ENCODE measurements at places on chromosomes 13 and 19. TPM values are rescaled to one million over a fixed set of nuclear protein-coding genes. Genes with fewer than 3 reads are reported as not detected.

Gene PEX11G
- 0.47 TPM for total RNA-seq

Gene KLK4
- not detected for total RNA-seq

Gene CFAP97D2
- total RNA-seq, result 0.08 TPM

DNA sequence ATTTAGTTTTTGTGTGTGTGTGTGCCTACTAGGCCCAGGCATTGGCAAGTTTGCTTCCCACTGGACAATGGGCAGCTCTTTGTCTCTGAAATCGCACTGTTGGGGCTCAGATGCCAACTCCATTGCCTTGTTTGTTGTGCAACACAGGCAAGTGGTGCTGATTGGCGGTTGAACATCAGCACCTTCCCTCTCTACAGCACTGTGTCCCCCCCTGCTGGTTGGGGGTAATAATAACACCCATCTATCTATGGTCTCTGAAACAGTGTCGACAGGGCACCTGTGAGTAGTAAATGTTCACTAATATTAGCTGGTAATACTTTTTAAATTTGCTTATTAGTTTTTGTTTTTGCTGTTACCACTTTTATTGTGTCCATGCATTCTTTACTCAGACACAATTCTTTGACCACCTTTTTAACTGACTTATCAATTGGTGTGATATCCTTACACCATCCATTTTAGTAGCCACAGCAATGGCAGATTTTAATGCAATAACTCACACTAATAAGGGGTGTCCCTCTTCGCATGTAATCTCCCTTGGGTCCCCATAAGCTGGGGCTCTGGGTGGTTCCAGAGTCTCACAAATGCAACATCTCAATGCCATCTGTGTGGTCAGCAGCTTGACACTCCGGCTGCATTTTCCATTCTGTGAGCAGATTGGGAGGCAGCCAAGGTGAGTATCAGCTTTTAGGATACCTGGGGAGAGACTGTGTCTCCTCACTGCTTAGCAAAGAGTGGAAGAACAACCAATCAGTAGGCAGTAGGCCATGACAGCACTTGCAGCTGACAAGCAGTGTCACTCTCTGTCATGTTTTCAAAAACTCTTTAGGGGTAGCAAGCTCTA is 47.7 kb upstream of the UQCRFS1 start:
- no peak for DNase-seq

GRCh38 chr19:56137405-56137804 is 3.7 kb upstream of the ZNF444 start:
- no peak for DNase-seq

DNA sequence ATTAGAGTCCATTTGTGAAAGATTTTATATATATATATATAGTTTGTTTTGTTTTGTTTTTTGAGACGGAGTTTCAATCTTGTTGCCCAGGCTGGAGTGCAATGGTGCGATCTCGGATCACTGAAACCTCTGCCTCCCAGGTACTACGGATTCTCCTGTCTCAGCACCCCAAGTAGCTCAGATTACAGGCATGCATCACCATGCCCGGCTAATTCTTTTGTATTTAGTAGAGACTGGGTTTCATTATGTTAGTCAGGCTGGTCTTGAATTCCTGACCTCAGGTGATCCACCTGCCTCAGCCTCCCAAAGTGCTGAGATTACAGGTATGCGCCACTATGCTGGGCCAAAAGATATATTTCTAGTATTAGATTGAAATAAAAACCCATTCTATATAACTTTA is 4.0 kb upstream of the ZNF701 start:
- no peak for DNase-seq

Measured in SJSA1 (cell line).